MM.1S (cell line): ENCODE measurements at places on chromosomes 16 and 17.
A peak's percentile ranks its signal among the peaks of the same experiment; 100 is the strongest.

- no peak overlapping the region for H3K4me3 ChIP-seq
- H3K4me1 ChIP-seq = no peaks in the 10 kb centered on the region
- no peak for DNase-seq
- H3K27me3 ChIP-seq = no peaks in the 10 kb centered on the region
Measured at GRCh38 chr16:65098916-65099315, 22.9 kb downstream of the CDH11 start.

DNA sequence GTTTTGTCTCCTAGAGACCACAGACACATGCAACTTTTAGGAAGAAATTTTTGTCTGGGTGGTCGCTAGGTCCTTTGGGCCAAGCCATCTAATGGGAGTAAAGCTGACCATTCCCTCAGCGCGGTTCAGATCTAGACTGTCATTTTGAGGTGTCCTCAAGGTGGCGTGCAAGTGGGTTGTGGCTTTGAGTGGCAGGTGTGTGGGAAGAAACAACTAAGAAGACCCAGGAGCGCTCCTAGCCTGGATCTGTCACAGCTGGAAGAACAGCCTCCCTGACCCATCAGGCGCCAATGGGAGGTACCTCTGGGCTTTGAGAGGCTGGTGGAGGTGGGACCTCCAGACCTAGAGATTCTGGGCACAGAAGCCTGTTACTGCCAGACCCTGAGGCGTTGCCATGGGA lies 645.1 kb downstream of the KCNJ18 start:
- H3K27ac ChIP-seq = no peak overlapping the region
- H3K27me3 ChIP-seq = no peaks in the 10 kb centered on the region
- H3K36me3 ChIP-seq = no peaks in the 10 kb centered on the region
- no peak for DNase-seq

DNA sequence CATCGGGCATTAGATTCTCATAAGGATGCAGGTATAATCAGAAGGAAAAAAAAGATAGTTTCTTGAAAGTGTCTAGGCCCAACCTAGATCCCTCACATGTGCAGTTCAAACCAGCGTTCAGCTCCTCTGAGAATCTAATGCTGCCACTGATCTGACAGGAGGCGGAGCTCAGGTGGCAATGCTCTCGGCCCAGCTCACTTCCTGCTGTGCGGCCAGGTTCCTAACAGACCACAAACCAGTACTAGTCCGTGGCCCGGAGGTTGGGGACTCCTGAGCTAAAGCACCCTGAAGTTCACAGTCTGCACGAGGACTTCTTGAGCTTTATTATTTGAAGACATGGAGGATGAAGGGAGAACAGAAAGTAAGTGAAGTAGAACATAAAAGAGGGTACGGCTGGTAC lies 16.8 kb downstream of the SMCR8 start:
- H3K36me3 ChIP-seq = peaks cover 2% of the 10 kb centered on the region; the same call in 1 of the 2 replicates
- no peaks in the 10 kb centered on the region for H3K27me3 ChIP-seq
- no peak overlapping the region for H3K4me3 ChIP-seq
- H3K4me1 ChIP-seq = peaks cover 57% of the 10 kb centered on the region

GRCh38 chr17:42087042-42087701 lies 11.1 kb downstream of the ZNF385C start:
- H3K4me1 ChIP-seq = no peaks in the 10 kb centered on the region
- H3K27me3 ChIP-seq = peaks cover 12% of the 10 kb centered on the region; the same call in 1 of the 2 replicates
- DNase-seq = no peak
- H3K27ac ChIP-seq = no peak overlapping the region

DNA sequence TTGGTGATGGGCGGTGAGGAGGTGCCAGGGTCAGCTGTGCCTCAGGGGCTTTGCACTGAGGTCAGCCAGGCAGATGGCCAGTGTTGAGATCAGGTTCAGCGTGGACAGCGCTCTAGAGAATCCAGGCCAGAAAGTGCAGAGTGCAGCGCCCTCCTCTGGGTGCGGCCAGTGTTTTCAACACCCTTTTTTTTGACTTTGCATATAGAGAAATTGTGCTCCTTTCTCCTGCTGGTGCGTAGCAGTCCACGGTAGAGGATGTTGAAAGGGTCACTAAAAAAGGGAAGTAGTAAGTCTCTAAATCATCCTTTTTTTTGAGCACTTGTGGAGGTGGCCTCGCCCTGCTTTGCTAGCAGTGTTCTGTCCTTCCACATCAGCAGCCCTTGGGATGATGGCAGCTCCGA lies 53.9 kb downstream of the BANP start:
- no peak overlapping the region for H3K27ac ChIP-seq
- DNase-seq = no peak
- no peaks in the 10 kb centered on the region for H3K4me1 ChIP-seq
- H3K27me3 ChIP-seq = no peaks in the 10 kb centered on the region

DNA sequence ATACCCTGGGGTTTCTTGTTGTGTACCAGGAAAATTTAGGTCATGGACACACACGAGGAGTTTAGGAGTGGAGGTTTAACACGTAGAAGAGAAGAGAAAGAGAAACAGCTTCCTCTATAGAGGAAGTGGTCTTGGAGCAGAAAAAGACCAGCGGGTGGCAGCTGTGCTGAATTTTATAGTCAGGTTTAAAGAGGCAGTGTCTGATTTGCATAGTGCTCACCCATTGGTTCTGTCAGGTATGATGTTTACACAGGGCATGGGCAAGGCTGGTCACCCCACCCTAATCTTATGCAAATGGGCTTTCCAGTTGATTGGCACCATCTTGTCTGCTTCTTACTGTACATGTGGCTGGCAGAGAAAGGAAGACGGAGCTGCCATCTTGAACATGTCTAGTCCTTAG lies 309.0 kb downstream of the CDH13 start:
- no peak for DNase-seq
- H3K27me3 ChIP-seq = no peaks in the 10 kb centered on the region
- no peaks in the 10 kb centered on the region for H3K36me3 ChIP-seq
- H3K4me1 ChIP-seq = no peaks in the 10 kb centered on the region
- no peak overlapping the region for H3K27ac ChIP-seq

- no peak overlapping the region for H3K27ac ChIP-seq
- H3K4me1 ChIP-seq = no peaks in the 10 kb centered on the region
- DNase-seq = no peak
- no peak overlapping the region for H3K4me3 ChIP-seq
Measured at GRCh38 chr16:8299635-8300034, 290.7 kb downstream of the TMEM114 start.

- no peaks in the 10 kb centered on the region for H3K27me3 ChIP-seq
- H3K4me1 ChIP-seq = no peaks in the 10 kb centered on the region
- no peak overlapping the region for H3K27ac ChIP-seq
Measured at GRCh38 chr16:24007391-24007790, 171.6 kb downstream of the PRKCB start.

DNA sequence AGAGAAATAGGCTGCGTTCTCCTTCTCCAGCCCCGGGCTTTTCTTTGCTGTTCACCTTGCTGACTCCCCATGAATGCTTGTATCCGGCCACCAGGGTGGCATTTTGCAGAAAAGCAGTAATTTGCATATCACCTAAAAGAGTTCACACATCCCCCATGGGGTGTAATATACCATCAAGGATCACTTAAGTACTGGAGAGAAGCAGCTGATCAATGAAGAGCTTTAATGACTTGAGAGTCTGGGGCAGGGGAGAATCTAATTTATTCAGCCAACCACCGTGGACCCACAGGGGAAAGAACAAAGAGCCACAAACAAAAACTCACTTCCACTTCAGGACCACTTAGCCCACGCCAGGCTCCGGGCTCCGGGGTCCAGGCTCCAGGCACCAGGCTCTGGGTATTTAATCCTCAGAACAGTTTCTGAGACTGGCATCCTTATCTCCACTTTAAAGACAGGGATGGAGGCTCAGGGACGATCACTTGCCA lies 33.9 kb upstream of the SEC14L1 start:
- no peaks in the 10 kb centered on the region for H3K36me3 ChIP-seq
- peak; percentile 78 for DNase-seq
- peak overlapping the region; percentile 61 for H3K4me3 ChIP-seq
- peaks cover 36% of the 10 kb centered on the region for H3K4me1 ChIP-seq
- no peaks in the 10 kb centered on the region for H3K27me3 ChIP-seq

- H3K4me3 ChIP-seq = no peak overlapping the region
- H3K4me1 ChIP-seq = no peaks in the 10 kb centered on the region
- no peaks in the 10 kb centered on the region for H3K27me3 ChIP-seq
- H3K36me3 ChIP-seq = no peaks in the 10 kb centered on the region
Measured at GRCh38 chr17:13076905-13077304, 59.1 kb upstream of the ELAC2 start.

DNA sequence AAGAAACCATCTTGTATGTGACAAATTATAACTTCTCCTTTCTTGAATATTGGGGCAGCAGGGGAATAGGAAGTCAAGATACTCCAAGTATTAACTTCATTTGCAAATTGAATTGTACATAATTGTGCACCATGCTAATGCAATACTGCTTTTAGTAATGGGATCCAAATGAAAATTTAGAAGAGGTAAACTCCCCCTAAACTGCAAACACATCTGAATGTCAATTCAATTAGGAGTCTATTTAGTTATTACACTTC lies 4.5 kb downstream of the STAT5B start:
- no peak overlapping the region for H3K4me3 ChIP-seq
- DNase-seq = no peak
- H3K4me1 ChIP-seq = no peaks in the 10 kb centered on the region
- no peak overlapping the region for H3K27ac ChIP-seq
- H3K36me3 ChIP-seq = no peaks in the 10 kb centered on the region

- H3K36me3 ChIP-seq = no peaks in the 10 kb centered on the region
- H3K4me1 ChIP-seq = no peaks in the 10 kb centered on the region
- H3K27me3 ChIP-seq = no peaks in the 10 kb centered on the region
- H3K27ac ChIP-seq = no peak overlapping the region
- H3K4me3 ChIP-seq = no peak overlapping the region
- peak; percentile 55 for DNase-seq
Measured at GRCh38 chr17:34071886-34072420, 183.1 kb upstream of the CCL2 start.

GRCh38 chr17:72419866-72420774 lies 299.3 kb downstream of the SOX9 start:
- no peak for DNase-seq
- no peaks in the 10 kb centered on the region for H3K27me3 ChIP-seq
- H3K4me3 ChIP-seq = no peak overlapping the region
- peak overlapping the region; percentile 96 for H3K27ac ChIP-seq
- H3K36me3 ChIP-seq = peaks cover 12% of the 10 kb centered on the region; the same call in 1 of the 2 replicates

DNA sequence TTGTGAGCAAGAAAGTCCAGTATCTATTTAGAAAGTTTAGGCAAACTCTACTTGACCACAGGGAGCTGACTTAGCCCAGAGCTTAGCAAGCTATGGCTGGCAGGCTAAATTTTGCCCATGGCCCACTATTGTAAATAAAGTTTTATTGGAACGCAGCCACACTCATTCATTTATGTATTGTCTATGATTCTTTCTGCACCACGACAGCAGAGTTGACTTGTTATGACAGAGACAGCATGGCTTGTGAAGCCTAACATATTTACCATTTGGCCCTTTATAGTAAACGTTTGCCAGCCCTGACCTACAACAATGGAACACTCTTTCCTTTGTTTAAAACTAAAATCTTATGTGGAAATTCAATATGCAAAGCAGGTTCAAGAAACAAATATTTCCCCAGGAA lies 100.0 kb upstream of the ZFHX3 start:
- DNase-seq = no peak
- H3K36me3 ChIP-seq = no peaks in the 10 kb centered on the region
- H3K4me3 ChIP-seq = no peak overlapping the region
- no peaks in the 10 kb centered on the region for H3K27me3 ChIP-seq

- no peak overlapping the region for H3K27ac ChIP-seq
- no peaks in the 10 kb centered on the region for H3K4me1 ChIP-seq
- no peaks in the 10 kb centered on the region for H3K36me3 ChIP-seq
- no peak for DNase-seq
Measured at GRCh38 chr16:5575646-5576245, 478.2 kb upstream of the EEF2KMT start.

DNA sequence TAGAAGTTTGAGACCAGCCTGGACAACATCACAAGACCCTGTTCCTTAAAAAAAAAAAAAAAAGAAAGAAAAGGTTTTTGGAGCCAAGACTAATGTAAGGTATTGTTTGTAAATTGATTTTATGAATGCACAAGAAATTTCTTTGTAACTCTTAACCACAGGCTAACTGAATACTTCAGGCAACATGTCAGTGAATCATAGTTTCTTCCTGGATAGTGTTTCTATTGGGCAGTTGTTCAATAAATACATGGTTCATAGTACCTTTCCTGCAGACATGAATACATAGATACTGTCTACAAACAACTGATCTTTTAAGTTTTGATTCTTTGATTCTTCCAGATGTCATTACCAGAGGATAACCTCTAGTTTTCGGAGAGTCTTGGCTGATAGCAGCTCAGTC lies 11.6 kb downstream of the DDX42 start:
- no peaks in the 10 kb centered on the region for H3K4me1 ChIP-seq
- H3K36me3 ChIP-seq = peaks cover 9% of the 10 kb centered on the region
- H3K27ac ChIP-seq = no peak overlapping the region
- H3K27me3 ChIP-seq = no peaks in the 10 kb centered on the region

DNA sequence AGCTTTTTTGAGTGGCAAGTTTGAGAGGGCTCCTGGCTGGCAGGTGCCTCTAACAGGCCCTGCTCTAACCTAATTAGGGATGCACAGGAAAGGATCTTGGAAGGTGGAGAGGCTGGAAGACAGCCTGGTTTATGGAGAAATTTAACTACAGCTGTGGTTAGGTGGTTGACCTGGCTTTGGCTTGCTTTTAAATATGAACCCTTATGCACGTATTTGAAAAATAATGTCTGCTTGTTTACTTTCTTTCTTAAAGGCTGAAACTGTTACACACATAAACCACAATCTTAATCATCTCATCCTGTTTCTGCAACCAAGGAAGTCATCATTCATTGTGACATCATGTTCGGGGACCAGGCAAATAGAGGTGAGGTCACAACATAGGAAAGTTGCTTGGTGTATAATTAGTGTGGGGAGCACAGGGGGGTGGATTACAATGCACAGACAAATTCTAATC lies 23.1 kb upstream of the DHRS13 start:
- no peak overlapping the region for H3K4me3 ChIP-seq
- DNase-seq = peak; percentile 70
- H3K27ac ChIP-seq = peak overlapping the region; percentile 60
- no peaks in the 10 kb centered on the region for H3K27me3 ChIP-seq
- H3K36me3 ChIP-seq = peaks cover 10% of the 10 kb centered on the region

DNA sequence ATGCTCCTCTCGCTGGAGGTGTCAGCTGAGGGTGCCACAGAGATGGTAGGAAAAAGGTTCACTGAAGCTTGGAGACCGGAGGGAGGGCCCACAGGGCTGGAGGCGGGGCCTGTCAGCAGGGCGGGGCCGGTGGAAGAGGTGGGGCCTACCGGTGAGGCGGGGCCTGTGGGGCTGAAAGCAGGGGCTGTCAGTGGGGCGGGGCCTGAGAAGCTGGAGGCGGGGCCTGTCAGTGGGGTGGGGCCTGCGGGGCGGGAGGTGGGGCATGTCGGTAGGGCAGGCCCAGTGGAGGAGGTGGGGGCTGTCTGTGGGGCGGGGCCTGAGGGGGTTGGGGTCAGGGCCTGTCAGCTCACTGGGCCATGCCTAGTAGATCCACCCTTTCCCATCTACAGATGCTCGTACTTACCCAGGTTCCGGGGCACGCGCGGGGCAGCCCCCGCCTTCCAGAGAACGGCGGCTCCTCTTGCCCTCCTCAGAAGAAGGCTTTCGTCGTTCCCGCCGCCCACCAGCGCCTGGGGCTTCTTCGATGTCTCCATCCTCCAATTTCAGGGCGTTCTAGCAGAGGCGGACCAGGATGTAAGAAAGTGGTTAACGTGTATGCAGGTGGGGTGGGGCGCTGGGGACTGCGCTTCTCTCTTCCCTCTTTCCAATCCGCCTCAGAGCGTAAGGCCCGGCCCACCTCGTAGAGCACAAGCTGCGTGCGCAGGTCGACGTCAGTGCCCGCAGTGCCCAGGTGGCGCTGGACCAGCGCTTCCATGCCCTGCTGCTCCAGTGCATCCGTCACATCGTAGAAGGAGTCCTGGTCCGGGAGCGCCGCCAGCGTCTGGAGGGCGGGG lies 9.8 kb downstream of the TMEM208 start:
- H3K4me1 ChIP-seq = no peaks in the 10 kb centered on the region
- no peaks in the 10 kb centered on the region for H3K27me3 ChIP-seq
- DNase-seq = peak; percentile 36

GRCh38 chr16:57527610-57528360 lies 8.6 kb downstream of the CCDC102A start:
- H3K36me3 ChIP-seq = no peaks in the 10 kb centered on the region
- no peak for DNase-seq
- H3K4me1 ChIP-seq = no peaks in the 10 kb centered on the region
- H3K4me3 ChIP-seq = no peak overlapping the region
- H3K27ac ChIP-seq = no peak overlapping the region
